A172 (cell line): ENCODE measurements at places on chromosomes 6 and 20. TPM values are rescaled to one million over a fixed set of nuclear protein-coding genes. Genes with fewer than 3 reads are reported as not detected.

TRAPPC3L gene
- not detected in 2 replicates for total RNA-seq

VSTM2L gene
- total RNA-seq: 0.24 and 1.4 TPM in 2 replicates

DCDC2 gene
- total RNA-seq: 0.55 and 0.62 TPM in 2 replicates

INSM1 gene
- total RNA-seq: not detected in 2 replicates

ULBP3 gene
- 2.1 and 3.3 TPM in 2 replicates for total RNA-seq

PLG gene
- total RNA-seq: not detected in 2 replicates

ATP9A gene
- total RNA-seq: 16.3 and 19.5 TPM in 2 replicates

LTA gene
- not detected in 2 replicates for total RNA-seq

SLC52A3 gene
- total RNA-seq: 0.03 and 0.22 TPM in 2 replicates

CCN6 gene
- total RNA-seq: not detected in 2 replicates

TEAD3 gene
- total RNA-seq: 10.9 and 12.3 TPM in 2 replicates

C6orf62 gene
- 96.7 and 132 TPM in 2 replicates for total RNA-seq

ASCC3 gene
- 39.4 and 41.7 TPM in 2 replicates for total RNA-seq

TBC1D20 gene
- total RNA-seq: 29.6 and 29.7 TPM in 2 replicates

ZNF831 gene
- not detected in 2 replicates for total RNA-seq

HEY2 gene
- not detected in 2 replicates for total RNA-seq

FAM83C gene
- 0.24 TPM in 1 of 2 replicates, not detected in the other for total RNA-seq

ARHGAP40 gene
- not detected in 2 replicates for total RNA-seq

ZNF165 gene
- 0.09 and 1.4 TPM in 2 replicates for total RNA-seq

FLOT1 gene
- 163 and 165 TPM in 2 replicates for total RNA-seq

RFX6 gene
- not detected in 2 replicates for total RNA-seq

NOTCH4 gene
- 0.81 and 1.6 TPM in 2 replicates for total RNA-seq

BANF2 gene
- total RNA-seq: not detected in 2 replicates

PRRT1 gene
- total RNA-seq: not detected in 2 replicates

MYT1 gene
- total RNA-seq: 2.4 TPM in 2 replicates

ME1 gene
- total RNA-seq: 23.1 and 23.3 TPM in 2 replicates

ANKEF1 gene
- total RNA-seq: 4.2 and 4.4 TPM in 2 replicates

DSP gene
- 39.5 and 40.9 TPM in 2 replicates for total RNA-seq

CCN2 gene
- 42.1 and 42.6 TPM in 2 replicates for total RNA-seq

C20orf96 gene
- 3.1 and 3.8 TPM in 2 replicates for total RNA-seq

MAVS gene
- 18.6 and 23.9 TPM in 2 replicates for total RNA-seq

EBF4 gene
- total RNA-seq: 5.2 and 7.2 TPM in 2 replicates

IL17A gene
- not detected in 2 replicates for total RNA-seq

MRPS18A gene
- total RNA-seq: 84.5 and 93.4 TPM in 2 replicates

APCDD1L gene
- total RNA-seq: 0.78 and 2.4 TPM in 2 replicates

PRSS16 gene
- total RNA-seq: 0.12 and 0.62 TPM in 2 replicates

TRAM2 gene
- total RNA-seq: 91.1 and 104 TPM in 2 replicates

GSTA3 gene
- total RNA-seq: not detected in 2 replicates

FOXF2 gene
- not detected in 2 replicates for total RNA-seq

CGA gene
- not detected in 2 replicates for total RNA-seq

SLC22A7 gene
- not detected in 2 replicates for total RNA-seq

PFDN6 gene
- total RNA-seq: 85.3 and 93.7 TPM in 2 replicates

GPR63 gene
- 0.07 TPM in 1 of 2 replicates, not detected in the other for total RNA-seq

OR2H1 gene
- total RNA-seq: not detected in 2 replicates

GPLD1 gene
- total RNA-seq: 0.36 and 0.55 TPM in 2 replicates

ERVFRD-1 gene
- not detected in 2 replicates for total RNA-seq

EYA2 gene
- 0.47 TPM in 1 of 2 replicates, not detected in the other for total RNA-seq

IPCEF1 gene
- 0.17 and 0.47 TPM in 2 replicates for total RNA-seq

PACSIN1 gene
- total RNA-seq: 0.31 TPM in 1 of 2 replicates, not detected in the other

PDCD2 gene
- total RNA-seq: 124 and 154 TPM in 2 replicates

COX4I2 gene
- total RNA-seq: not detected in 2 replicates

LPIN3 gene
- total RNA-seq: 3.4 TPM in 2 replicates
